Motor neuron (in vitro differentiated cells): ENCODE measurements at places on chromosomes 4 and X.

DNA sequence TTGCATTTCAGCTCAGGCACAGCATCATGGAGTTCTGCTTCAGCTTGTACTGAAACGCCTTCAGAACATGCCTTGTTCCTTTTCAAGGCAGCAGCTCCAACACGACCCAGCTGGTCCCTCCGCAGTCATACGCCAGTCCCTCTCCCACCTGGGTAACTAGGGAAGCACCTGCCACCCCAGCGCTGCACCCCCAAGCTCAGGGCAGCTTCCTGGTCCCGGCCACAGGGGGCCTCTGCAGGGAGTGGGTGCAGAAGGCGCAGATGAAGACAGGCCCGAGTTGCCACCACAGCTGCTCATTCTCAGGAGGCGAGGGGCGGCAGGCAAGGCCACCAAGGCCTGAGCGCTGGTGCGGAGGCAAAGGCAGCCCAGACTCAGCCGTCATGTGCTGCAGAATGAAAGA is 21.8 kb downstream of the WDR1 start:
- ATAC-seq, result no peak

- ATAC-seq, result no peak
Observed at GRCh38 chr4:76488888-76489685, 54.1 kb downstream of the SHROOM3 start.

- no peak for ATAC-seq
Observed at GRCh38 chr4:53563824-53564223, 27.5 kb downstream of the LNX1 start.

- ATAC-seq, result no peak
Observed at GRCh38 chrX:134459683-134460004, 321 bp upstream of the HPRT1 start.

GRCh38 chrX:137848266-137848905 is 282.5 kb downstream of the ZIC3 start:
- no peak for ATAC-seq

GRCh38 chrX:69221239-69222102 is 56.2 kb upstream of the PJA1 start:
- peak; percentile 72 for ATAC-seq

GRCh38 chr4:81486502-81486901 is 14.8 kb upstream of the RASGEF1B start:
- no peak for ATAC-seq

DNA sequence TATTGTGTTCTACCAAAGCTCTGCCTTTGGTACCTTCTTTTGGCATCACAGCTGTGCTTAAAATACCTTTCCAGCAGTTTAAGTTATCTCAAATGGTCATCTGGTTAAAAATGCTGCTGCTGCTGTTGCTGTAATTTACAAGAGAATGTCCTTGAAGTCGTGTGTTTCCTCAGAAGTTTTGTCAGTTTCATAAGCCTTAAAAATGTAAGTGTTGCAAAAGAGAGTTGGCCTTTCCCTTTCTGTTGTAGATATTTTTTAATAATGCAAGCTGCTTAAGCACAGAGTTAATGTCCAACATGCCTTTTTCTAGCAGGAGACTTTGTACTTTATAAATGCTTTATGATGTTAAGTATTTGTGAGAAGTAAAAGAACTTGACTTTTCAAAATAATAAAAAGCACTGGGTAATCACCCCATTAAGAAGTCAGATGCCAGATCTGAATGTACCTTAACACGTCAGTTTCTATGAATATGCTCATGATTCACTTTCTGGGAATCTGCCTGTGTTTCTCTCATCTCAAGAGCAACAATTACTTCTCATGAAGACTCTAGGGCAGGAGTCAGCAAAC is 35.3 kb upstream of the TENM3 start:
- peak; percentile 36 for ATAC-seq

DNA sequence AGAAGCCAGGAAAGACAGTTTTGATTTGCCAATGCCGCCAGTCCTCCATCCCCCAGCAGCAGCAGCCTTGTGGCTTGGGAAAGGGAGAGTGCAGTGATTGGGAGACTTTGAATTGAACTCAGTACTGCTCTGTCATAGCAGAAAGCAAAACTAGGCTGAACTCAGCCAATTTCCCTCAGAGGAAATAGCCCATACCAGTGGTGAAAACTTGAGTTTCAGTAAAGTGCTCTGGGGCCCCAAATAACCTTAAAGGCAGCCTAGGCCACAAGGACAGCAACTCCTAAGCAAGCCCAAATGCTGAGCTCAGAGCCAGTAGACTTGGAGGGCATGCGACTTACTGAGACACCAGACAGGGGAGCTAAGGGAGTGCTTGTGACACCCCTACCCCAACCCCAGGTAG is 2.0 kb upstream of the PROM1 start:
- ATAC-seq, result no peak

GRCh38 chr4:74057588-74057987 is 19.1 kb upstream of the CXCL3 start:
- no peak for ATAC-seq

- ATAC-seq, result peak; percentile 39
Observed at GRCh38 chr4:81845761-81846160, 374.1 kb upstream of the RASGEF1B start.

GRCh38 chrX:136710325-136710951 is 62.5 kb downstream of the CD40LG start:
- no peak for ATAC-seq

GRCh38 chr4:163866728-163867315 is 372.3 kb downstream of the TMA16 start:
- ATAC-seq, result peak; percentile 84

DNA sequence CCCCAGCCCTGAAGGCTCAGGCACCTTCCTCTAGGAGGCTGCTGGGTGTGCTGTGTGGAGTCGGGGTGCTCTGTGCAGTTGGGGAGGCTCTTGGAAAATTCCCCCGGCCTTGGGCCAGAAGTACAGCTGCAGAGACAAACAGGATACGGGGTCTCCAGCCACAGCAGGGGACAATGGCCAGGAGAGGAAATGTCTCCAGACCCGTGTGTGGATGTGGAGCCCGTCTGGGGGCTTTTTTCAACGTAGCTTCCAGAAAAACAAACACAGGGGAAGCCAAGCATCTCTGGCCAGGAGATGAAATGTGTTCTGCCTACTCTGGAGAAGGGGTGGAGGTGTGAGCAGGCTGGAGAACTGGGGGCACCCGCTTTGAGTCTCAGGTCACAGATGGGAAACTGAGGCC is 3.7 kb upstream of the SH3TC1 start:
- no peak for ATAC-seq

GRCh38 chr4:150080337-150080736 is 2.1 kb downstream of the DCLK2 start:
- no peak for ATAC-seq

GRCh38 chrX:135006187-135006586 is 15.4 kb downstream of the SMIM10 start:
- peak; percentile 57 for ATAC-seq

GRCh38 chr4:168854350-168854921 is 155.6 kb downstream of the CBR4 start:
- no peak for ATAC-seq

- ATAC-seq, result no peak
Observed at GRCh38 chr4:156685308-156685707, 286.3 kb downstream of the PDGFC start.

DNA sequence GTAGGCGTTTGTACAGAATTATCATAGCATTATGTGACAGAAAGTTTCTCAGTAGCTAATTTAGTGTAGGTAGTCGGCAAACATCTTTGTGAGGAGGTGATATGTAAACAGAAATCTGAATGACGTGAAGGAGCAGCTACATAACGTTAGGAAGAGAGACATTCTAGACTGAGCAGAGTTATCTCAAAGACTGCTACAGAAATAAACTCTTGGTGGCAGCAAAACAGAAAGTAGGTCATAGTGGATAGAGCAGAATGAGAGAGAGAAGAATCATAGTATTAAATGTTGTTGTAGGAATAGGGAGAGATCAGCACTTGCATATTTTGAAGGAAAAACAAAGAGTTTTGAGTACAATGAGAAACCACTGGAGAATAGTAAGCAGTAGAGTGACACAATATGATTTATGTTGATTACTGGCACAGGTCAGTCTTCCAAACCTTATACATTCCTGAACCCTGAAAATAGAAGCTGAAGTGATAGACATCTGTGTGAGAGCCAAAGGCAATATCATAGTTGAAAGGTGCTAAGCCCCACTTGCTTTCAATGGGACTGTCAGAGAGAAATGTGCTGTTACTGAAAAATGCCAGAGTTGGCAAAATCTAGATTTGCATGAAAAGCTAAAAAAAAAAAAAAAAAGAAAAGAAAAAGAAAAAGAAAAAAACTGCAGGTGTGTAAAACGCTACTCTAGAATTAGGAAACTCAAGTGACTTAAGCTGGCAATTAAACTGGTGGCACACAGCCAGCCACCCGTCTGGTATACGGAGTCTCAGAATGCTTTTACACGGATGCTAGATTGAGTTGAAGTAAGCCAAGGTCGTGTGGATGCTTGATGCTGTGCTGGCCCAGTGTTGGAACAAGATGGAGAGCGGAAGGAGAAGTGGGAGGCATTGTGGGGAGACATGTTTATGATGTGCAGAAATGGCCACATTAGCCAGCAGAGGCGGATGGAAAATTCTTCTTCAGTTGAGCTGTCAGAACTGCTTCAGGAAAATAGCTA is 750.2 kb upstream of the HS3ST1 start:
- no peak for ATAC-seq

GRCh38 chr4:106316773-106317409 is 541 bp downstream of the AIMP1 start:
- no peak for ATAC-seq

- no peak for ATAC-seq
Observed at GRCh38 chr4:164771088-164771487, 17.2 kb downstream of the SMIM31 start.

GRCh38 chr4:91826186-91826585 is 477.6 kb upstream of the GRID2 start:
- ATAC-seq, result no peak

DNA sequence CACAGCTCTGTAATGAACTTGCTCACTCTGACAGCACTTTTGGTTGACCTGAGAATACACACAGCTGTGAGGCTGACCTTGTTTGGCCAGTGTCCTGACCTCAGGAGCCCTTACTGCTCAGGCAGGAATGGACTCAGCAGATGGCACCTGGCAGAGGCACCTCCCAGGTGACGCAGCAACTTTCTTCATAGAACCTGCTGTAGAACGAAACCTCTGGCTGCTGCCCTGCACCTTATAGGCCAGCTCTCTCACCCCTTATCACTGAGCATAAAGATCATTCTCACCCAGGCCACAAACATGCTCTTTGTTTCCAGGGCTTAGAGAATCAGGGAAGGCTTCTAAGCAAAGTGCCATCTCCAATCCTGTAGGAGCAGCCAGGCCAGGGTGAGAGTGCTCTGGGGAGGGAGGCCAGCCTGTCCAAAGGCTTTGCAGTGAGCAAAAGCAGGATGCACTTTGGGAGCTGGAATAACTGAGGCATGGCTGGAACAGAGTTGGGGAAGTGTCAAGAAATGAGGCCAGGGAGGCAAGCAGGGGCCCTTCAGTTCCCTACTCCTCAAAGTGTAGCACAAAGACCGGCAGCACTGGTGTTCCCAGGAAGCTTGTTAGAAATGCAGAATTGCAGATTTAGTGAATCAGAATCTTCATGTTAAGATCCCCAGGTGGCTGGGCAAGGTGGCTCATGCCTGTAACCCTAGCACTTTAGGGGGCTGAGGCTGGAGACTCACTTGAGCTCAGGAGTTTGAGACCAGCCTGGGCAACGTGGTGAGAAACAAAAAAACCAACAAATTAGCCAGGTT is 13.3 kb upstream of the CENPU start:
- ATAC-seq, result no peak

GRCh38 chrX:12505127-12505526 is 286.1 kb upstream of the PRPS2 start:
- ATAC-seq, result no peak

- ATAC-seq, result no peak
Observed at GRCh38 chr4:166259081-166259480, 386.0 kb downstream of the TLL1 start.

DNA sequence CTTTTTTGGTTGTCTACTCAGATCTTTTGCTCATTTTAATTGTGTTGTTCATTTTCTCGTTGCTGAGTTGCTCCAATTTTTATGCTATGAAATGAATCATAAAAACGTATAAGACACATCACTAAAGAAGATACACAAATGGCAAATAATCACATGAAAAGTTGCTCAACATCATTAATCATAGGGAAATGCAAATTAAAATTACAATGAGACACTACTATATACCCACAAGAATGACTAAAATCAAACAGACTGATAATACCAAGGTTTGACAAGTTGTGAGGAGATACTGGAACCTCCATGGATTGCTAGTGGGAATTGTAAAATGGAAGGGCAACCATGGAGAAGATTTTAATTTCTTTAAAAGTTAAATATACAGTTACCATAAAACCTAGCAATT is 17.0 kb downstream of the GSTCD start:
- ATAC-seq, result no peak

GRCh38 chr4:94412658-94413038 is 39.1 kb upstream of the PDLIM5 start:
- no peak for ATAC-seq

DNA sequence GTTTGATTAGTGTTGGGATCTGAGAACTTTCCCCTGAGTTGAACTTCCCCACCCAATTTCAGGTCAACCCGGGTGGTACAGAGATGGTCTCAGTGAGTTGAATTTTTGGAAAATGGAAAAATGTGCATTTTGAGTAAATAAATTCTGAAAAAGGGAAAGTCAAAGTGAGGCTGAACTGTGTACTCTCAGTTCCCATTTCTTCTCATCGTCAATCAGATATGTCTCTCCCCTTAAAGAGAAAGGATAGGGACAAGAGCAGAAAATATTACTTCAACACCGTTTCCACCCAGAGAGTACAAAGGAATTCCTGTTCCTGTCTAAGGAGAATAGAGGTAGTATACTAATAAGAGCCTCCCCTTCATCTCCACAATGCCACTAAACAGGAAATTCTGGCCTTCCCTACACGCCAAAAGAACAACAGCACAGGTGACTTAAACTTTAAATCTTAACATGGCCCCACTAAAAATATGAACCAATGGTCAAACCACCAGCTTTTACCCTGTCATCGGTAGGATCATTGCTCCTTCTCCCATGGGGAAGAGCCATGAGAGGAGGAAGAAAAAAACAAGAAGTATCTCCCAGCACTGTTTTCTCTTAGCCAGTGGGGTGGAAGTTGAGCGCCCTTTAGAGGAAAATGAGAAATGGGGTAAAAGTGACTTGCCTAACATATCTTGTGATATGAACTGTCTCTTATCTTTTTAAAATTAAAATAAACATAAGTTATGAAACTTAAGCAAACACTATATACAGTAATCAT is 30.3 kb downstream of the BMP3 start:
- no peak for ATAC-seq

GRCh38 chr4:6855692-6856297 is 53.8 kb upstream of the TBC1D14 start:
- ATAC-seq, result no peak

- ATAC-seq, result peak; percentile 16
Observed at GRCh38 chr4:89837993-89838390, 1.0 kb upstream of the SNCA start.

DNA sequence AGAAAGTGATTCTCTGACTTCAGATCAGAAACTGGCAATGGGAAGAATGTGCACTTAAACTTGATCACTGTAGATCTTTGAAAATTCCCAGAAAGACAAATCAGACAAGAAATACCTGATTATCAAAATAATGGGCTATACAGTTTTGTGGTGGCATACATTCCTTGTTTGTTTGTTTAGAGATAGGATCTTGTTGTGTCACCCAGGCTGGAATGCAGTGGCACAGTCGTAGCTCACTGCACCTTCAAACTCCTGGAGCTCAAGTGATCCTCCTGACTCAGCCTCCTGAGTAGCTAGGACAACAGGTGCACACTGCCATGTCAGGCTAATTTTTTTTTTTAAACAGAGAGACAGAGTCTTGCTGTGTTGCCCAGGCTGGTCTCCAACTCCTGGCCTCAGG is 81.0 kb upstream of the SPRY1 start:
- no peak for ATAC-seq
